ENCODE measurements at places on chromosomes 12 and 14. TPM values are rescaled to one million over a fixed set of nuclear protein-coding genes. Genes with fewer than 3 reads are reported as not detected.
A peak's percentile ranks its signal among the peaks of the same experiment; 100 is the strongest.

The NR1H4 gene
- total RNA-seq = not detected

The FGF6 gene
- not detected for total RNA-seq

The KRT75 gene
- total RNA-seq = not detected

The NFATC4 gene
- total RNA-seq = 2.6 TPM

The DACT1 gene
- 11.3 TPM for total RNA-seq

The REC8 gene
- total RNA-seq = 48.0 TPM

The KRT3 gene
- not detected for total RNA-seq

The TMEM116 gene
- total RNA-seq = 21.0 TPM

The VDR gene
- total RNA-seq = 224 TPM

The SLC6A13 gene
- 2.6 TPM for total RNA-seq

DNA sequence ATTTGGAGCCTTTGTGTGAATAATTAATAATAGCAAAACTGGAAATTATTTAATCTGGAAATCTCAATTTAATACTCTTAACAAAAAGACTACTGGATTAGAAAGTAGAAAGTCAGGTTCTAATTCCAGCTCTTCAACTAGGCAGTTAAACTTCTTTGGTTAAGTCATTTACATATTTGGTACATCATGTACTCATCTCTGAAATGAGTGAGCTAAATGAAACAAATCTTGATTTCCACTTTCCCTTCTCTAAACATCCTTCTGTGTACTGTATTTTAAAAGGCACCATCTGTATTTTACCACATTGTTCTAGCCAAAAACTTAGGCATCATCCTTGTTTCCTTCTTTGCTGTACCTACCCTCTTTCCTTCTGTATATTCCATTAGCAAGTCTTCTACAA is 26.9 kb downstream of the CRADD start:
- no peak for DNase-seq

GRCh38 chr14:67515386-67516079 is 17.6 kb upstream of the PLEKHH1 start:
- peak; percentile 35 for DNase-seq

- DNase-seq = no peak
Observed at GRCh38 chr12:113472191-113473121, 785 bp upstream of the LHX5 start.

- no peak for DNase-seq
Observed at GRCh38 chr12:88615490-88615889, 35.2 kb upstream of the KITLG start.

GRCh38 chr12:131041968-131042833 is 88.5 kb downstream of the ADGRD1 start:
- no peak for DNase-seq

- DNase-seq = no peak
Observed at GRCh38 chr12:103915306-103915705, 14.9 kb upstream of the HSP90B1 start.

DNA sequence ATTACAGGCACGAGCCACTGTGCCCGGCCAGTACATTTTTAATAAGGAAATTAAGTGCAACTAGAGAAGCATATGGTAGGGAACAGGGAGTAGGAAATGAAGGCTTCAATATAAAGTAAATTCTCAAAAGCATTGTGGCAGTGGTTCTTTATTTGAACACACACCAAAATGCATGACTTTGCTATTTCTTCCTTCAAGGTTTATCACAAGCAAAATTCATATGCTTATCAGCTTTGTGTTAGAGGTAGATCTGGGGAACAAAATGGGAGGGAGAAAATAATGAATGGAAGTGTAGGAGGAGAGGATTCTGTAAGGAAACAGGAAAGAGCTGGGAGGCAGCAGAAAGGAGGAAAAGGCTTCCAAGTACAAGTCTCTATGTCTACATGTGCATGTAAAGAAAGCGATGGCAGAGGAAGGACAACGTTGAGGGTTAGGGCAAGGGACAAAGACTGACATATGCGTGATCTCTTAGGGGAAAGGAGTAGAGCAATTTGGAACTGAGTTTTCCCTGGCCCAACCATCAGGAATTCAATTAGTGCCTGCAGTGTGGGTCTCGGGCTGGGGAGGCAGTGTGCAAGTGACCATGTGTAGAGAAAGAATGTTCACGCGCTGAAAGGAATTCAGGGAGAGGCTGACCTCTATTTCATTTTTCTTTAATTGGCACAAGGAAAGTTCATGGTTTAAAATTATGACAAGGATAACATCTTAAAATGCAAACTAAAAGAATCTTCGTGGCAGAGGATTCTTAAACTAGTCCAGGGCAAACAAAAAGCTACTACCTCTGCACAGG is 22.9 kb upstream of the RASSF8 start:
- DNase-seq = no peak

DNA sequence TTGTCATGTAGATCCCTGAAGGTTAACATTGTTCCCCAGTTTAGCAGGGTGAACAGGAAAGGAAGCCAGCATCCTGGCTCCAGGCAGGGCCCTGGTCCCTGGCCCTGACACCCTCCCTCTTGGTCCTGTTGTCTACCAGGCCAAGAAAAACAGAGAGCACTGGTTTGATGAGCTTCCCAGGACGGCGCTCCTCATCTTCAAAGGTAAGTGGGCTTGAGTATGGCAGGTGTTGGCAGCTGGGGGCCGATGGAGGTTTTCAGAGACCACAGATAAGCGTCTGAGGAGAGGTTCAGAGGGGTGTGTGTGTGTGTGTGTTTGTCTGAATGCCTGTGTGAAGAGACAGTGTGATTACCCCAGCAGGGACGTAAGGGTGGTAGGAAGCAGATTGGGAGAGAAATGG is 56.3 kb downstream of the SLC8B1 start:
- DNase-seq = no peak

GRCh38 chr12:23827353-23827752 is 122.1 kb downstream of the SOX5 start:
- no peak for DNase-seq

GRCh38 chr12:52323416-52324152 is 2.4 kb upstream of the KRT83 start:
- DNase-seq = no peak

GRCh38 chr14:51453869-51454268 is 197.8 kb upstream of the FRMD6 start:
- DNase-seq = no peak

DNA sequence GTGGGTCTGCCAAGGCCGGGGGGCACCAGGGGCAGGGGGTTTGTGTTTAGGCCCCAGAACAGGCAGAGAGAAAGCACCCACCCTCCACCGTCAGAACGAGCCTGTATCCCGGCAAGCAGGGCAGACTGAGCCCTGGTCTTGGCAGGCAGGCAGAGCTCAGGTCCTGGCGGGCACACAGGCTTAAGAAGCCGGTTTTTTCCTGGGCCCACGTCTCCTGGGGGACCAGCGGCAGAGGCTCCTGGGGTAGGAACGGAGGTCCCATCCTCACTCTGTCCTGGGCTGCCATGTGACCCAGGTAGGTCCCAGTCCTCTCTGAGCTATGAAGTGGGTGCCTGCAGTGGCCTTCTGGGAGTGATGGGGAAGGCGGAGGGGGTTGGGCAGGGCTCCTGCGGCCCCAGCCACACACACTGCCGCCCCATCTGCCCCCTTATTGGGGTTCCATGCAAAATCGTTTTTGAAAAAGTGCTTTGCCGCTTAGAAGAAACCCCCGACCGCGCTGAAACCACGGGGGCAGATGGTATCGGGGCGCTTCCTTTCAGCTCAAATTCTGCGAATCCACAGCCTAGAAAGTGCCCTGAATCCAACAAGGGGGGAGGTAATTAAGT is 24.2 kb downstream of the SH2B3 start:
- DNase-seq = peak; percentile 57

DNA sequence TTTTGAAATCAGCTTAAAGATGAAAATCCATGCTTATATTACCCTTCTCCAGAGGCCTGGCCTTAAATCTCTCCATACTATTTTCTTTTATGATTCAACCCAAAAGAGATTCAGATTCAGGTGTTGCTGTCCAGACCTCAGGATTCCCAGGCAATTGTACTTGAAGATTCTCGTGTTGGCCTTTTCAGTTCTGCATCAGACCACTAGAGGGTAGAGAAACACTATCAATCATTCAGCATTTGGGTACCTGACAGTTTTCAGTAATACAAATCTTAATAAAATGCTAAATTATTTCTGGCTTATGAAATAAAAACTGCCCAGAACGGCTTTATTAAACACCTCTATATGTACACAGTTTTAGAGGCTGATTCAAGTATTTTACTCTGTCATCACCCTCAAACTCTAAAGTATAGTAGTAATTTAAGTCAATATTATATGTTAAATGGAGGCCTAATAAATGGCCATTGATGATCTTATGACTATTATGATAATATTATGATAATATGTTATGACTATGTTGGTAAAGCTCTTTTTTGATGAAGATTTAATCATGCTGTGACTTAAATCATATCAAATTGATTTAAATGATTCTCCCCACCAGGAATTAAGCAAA is 301.1 kb downstream of the DUSP6 start:
- DNase-seq = no peak

- no peak for DNase-seq
Observed at GRCh38 chr14:94751956-94752355, 18.0 kb downstream of the GSC start.

DNA sequence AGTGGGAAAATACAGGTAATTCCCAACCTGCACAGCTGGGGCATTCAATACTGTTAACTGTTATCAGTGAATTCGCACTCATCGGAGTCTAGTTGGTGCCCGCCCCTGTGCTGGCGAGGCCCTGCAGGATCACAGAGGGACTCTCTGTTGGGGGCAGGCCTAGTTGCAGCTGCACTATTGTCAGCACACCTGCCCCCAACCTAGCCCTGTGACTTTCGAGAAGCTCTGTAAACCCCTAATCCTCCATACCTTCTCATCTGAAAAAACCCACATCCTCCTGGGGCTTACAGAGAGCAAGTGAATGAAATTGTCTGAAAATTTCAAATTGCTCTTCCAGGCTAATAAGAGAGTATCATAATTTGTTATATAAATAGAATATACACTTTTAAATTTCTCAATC is 132.2 kb upstream of the NUDT4 start:
- peak; percentile 36 for DNase-seq

DNA sequence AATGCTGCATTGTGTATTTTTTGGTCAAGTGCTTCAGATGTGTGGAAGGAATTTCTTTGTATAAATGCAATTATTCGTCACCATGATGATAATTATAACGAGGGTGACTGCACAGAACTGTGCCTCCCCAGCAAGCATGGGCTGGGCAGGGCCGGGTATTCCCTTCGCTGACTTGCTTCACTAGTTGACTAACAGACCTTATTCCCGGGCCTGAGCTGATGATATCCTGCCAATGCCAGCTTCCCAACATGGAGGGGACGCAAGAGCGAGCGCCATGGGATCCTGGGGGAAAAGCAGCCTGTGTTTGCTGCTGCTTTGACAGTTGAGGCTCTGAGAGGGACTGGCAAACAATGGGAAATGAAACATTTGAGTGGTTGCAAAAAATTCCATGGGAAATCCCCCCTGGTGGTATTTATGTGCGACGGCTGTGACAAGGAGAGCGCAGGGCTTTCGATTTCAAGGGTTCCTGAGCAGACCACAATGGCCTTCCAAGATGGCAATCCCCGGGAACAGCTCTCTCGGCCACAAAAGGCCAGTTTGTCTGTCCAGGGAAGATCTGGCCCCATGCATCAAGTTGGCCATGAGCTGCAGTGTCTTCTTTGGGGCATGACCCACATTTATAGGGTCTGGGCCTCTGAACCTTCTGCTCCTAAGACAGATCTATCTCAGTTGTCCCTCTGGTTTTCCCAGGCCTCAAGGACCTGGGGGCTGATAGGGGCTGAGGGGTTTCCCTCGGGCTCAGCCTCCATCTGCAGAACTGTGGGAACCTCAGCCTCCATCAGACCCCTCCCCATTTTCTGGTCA is 21.9 kb upstream of the MAP1LC3B2 start:
- peak; percentile 11 for DNase-seq

DNA sequence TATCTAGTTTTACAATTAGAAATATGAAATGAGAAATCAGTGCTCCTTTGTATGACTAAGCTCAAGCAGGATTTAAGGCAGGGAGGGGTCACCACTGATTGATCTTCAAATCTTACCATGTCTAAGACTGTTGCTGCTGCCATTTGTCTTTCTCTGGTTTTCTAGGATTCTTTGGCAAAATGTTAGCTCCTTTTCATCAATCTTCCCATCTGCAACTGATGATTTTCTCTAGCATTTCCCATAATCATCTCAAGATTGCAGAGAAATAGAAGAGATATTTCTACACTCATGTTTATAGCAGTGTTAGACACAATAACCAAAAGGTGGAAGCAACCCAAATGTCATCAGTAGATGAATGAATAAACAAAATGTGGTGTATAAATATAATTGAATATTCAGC is 175.0 kb downstream of the RAD51B start:
- no peak for DNase-seq

GRCh38 chr12:107145397-107145796 is 52.0 kb upstream of the CRY1 start:
- DNase-seq = no peak

- no peak for DNase-seq
Observed at GRCh38 chr12:6613015-6613775, 6.0 kb upstream of the CHD4 start.

DNA sequence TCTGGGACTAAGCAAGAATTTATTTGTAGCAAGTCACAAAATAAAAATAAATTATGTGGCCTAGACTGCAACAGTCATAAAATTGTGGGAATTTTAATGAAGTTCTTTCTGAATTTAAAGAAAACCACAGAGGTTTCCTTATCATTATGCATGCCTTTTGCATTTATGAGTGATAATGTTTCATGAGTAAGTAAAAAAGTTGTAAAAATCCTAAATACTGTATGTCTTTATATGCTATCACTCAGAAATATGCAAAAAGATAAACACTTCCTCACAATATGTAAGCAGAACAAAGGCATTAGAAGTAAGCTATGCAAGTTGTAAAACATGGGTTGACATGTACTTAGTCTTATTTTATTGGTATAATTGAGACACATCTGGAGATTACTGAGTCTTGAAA is 239.4 kb upstream of the PDE3A start:
- DNase-seq = no peak

DNA sequence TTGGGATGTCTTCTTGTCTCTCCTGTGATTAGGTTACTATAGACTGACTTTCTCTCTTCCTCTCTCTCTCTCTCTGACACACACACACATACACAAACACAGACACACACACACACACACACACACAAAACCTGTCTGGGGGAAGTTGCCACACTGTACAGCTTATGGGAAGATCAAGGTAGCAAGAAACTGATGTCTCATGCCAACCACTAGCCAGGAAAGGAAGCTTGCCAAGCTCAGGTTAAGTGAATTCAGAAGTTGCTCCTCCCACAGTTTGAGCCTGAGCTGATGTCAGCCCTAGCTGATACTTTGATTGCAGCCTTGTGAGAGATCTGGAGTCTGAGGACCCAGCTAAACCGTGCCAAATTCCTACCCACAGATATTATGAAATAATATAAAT is 67.1 kb downstream of the PPFIA2 start:
- no peak for DNase-seq

DNA sequence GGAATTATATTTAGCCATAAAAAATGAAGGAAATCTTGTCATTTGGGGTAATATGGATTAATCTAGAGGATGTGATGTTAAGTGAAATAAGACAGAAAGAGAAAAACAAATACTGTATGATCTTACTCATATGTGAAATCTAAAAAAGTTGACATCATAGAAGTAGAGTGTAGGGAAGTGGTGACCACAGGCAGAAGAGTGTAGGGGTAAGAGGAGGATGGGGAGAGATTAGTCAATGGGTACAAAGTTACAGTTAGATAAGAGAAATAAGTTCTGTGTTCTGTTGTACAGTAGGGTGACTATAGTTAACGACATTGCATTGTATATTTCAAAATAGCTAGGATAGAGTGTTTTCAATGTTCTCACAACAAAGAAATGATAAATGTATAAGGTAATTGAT is 87.0 kb downstream of the TSHR start:
- no peak for DNase-seq
